ENCODE measurements at places on chromosomes 4 and X. TPM values are rescaled to one million over a fixed set of nuclear protein-coding genes. Genes with fewer than 3 reads are reported as not detected.

DNA sequence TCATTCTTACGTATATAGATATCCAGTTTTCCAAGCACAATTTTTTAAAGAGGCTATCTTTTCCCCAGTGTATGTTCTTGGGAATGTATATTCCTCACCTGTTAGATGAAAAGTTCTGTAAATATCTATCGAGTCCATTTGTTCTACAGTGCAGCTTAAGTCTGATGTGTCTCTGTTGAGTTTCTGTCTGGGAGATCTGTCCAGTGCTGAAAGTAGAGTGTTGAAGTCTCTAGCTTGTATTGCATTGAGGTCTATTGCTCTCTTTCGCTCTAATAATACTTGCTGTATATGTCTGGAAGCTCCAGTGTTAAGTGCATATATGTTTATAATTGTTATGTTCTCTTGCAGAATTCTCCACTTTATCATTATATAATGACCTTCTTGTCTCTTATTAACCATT, 373.1 kb downstream of the PPARGC1A start:
- H3K4me3 ChIP-seq = no peak overlapping the region
- H3K27me3 ChIP-seq = no peaks in the 10 kb centered on the region
- no peak overlapping the region for H3K27ac ChIP-seq
- no peak for DNase-seq
- H3K4me1 ChIP-seq = no peaks in the 10 kb centered on the region

- H3K4me3 ChIP-seq = peak overlapping the region; percentile 54
- peak overlapping the region; percentile 10 for H3K27ac ChIP-seq
- peaks cover 6% of the 10 kb centered on the region for H3K4me1 ChIP-seq
- no peaks in the 10 kb centered on the region for H3K36me3 ChIP-seq
- H3K27me3 ChIP-seq = no peaks in the 10 kb centered on the region
These were observed 35.5 kb downstream of the TBC1D9 start for GRCh38 chr4:140720387-140721304.

MEPE gene
- total RNA-seq = not detected

GRCh38 chr4:76550966-76551780, 116.1 kb downstream of the SHROOM3 start:
- H3K27ac ChIP-seq = no peak overlapping the region
- DNase-seq = no peak
- H3K27me3 ChIP-seq = peaks cover 2% of the 10 kb centered on the region
- no peaks in the 10 kb centered on the region for H3K4me1 ChIP-seq
- no peaks in the 10 kb centered on the region for H3K36me3 ChIP-seq
- H3K4me3 ChIP-seq = no peak overlapping the region

TNMD gene
- not detected for total RNA-seq

GJB1 gene
- not detected for total RNA-seq

FDCSP gene
- total RNA-seq = not detected

NALF2 gene
- 0.19 TPM for total RNA-seq

DNA sequence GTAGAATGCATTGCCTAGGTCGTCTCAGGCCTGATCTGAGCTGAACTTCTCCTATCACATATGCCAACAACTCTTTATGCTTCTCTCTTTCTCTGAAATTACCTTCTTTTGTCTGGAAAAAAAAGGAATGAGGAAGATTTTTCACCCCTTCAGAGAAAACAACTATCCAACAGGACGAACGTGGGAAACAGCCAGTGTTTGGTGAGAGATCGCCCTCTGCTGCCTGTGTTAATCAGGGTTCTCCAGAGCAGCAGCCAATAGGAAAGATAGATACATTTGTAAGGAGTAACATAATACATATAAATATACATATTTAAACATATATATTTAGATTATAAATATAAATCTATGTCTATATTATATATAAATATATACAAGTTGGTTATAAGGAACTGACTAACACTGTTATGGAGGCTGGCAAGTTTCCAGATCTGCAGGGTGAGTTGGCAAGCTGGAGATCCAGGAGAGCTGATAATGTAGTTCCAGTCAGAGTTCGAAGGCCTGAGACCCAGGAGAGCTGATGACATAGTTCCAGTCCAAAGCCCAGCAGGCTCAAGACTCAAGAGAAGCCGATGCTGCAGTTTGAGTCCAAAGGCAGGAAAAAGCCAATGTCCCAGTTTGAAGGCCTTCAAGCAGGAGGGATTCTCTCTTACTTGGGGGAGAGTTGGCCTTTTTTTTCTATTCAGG, 13.3 kb downstream of the CETN2 start:
- no peak for DNase-seq
- peaks cover 5% of the 10 kb centered on the region for H3K27me3 ChIP-seq
- no peak overlapping the region for H3K4me3 ChIP-seq
- H3K4me1 ChIP-seq = peaks cover 16% of the 10 kb centered on the region
- no peaks in the 10 kb centered on the region for H3K36me3 ChIP-seq

DNA sequence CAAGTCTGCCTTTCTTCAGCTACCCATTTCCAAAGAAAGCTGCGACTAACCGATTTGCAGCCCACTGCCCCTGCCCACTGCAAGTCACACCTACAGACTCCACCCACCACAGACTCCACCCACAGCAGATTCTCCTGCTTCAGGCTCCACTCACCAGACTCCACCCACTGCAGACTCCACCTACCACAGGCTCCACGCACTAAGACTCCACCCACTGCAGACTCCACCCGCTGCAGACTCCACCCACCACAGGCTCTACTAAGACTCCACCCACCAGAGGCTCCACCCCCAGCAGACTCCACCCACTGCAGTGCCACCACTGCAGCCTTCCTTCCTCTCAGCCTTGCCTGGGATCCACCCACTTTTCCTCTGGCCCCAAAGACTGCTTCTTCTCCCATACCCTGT, 41.3 kb downstream of the ABLIM2 start:
- peaks cover 11% of the 10 kb centered on the region for H3K4me1 ChIP-seq
- DNase-seq = peak; percentile 33
- H3K27me3 ChIP-seq = no peaks in the 10 kb centered on the region
- H3K36me3 ChIP-seq = no peaks in the 10 kb centered on the region

GRCh38 chrX:149567621-149568417, 18.1 kb upstream of the HSFX3 start:
- DNase-seq = no peak
- no peak overlapping the region for H3K27ac ChIP-seq
- peaks cover 13% of the 10 kb centered on the region for H3K4me1 ChIP-seq
- H3K27me3 ChIP-seq = no peaks in the 10 kb centered on the region
- H3K36me3 ChIP-seq = no peaks in the 10 kb centered on the region

DNA sequence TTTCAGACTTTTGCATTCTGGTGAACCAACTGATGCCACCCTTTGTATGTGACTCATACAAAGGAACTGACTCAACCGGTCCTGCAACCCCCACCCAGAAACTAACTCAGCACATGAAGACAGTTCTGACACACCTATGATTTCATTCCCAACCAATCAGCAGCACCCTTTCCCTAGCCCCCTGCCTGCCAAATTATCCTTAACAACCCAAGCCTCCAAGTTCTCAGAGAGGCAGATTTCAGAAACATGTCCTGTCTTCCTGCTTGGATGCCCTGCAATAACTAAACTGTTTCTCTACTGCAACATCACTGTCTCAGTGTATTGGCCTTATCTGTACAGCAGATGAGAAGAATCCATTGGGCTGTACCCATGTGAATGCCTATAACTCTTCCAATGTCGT, 284.7 kb downstream of the CAMK2D start:
- H3K36me3 ChIP-seq = peaks cover 37% of the 10 kb centered on the region
- H3K4me3 ChIP-seq = no peak overlapping the region
- no peak for DNase-seq

SPANXC gene
- not detected for total RNA-seq

GRCh38 chrX:122248681-122249080, 935.4 kb upstream of the GRIA3 start:
- H3K4me3 ChIP-seq = no peak overlapping the region
- no peaks in the 10 kb centered on the region for H3K27me3 ChIP-seq
- H3K4me1 ChIP-seq = no peaks in the 10 kb centered on the region
- H3K27ac ChIP-seq = no peak overlapping the region
- H3K36me3 ChIP-seq = no peaks in the 10 kb centered on the region

- H3K36me3 ChIP-seq = peaks cover 34% of the 10 kb centered on the region
- no peak overlapping the region for H3K27ac ChIP-seq
- no peaks in the 10 kb centered on the region for H3K4me1 ChIP-seq
These were observed 58.1 kb downstream of the SLC30A9 start for GRCh38 chr4:42048394-42048793.
